Esophagus muscularis mucosa (tissue), 4 donors: ENCODE measurements at places on chromosomes 11 and 22.

- DNase-seq: peak; percentile 86
These were observed 17.1 kb downstream of the GRAP2 start for GRCh38 chr22:39917776-39918495.

DNA sequence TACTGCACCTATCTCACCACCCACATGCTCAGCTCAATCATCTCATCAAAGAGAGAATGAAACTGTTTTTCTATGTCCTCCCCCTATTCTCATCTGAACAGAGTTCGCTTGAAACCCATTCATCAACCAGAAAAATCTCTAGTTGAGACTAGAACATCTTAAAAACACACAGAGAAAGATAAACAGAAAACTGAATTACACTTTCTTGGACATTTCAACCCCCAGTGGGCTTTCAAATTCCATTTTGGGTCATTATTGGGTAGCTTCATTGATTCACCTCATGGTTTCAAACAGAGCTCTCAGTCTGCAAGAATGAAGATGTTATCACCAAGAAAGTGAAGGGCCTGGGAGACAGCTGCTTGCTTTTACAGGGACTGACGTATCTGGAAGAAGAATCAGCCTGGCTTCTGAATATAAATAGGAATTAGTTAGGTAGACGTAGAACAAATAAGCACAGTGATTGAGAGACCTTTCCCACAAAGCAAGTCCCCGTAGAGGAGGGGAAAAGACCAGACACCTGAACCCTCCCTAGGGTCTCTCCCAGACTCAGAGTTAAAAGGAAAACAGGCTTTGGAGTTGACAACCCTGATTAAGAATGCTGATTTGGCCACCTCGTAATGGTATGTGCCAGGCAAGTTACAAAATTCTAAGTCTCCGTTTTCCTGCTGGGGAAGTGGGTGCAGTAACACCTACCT lies 155.7 kb downstream of the BBOX1 start:
- DNase-seq: no peak

DNA sequence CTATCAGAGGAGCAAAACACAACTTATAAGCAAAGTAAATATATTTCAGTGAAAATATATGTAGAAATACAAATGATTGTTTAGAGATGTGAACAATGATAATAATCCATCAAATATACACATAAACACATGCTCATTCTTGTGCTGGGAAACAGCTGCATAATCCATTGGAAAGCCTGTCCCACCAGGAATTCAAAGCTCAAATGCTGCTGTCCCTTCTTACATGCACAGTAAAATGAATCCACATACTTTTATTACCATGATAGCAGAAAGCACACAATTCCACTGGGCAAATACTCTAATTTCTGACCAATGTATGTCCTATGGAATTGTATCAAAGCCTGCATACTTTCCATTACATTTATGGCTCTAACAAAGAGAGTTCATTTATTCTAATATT lies 44.5 kb downstream of the SOX6 start:
- DNase-seq: no peak

DNA sequence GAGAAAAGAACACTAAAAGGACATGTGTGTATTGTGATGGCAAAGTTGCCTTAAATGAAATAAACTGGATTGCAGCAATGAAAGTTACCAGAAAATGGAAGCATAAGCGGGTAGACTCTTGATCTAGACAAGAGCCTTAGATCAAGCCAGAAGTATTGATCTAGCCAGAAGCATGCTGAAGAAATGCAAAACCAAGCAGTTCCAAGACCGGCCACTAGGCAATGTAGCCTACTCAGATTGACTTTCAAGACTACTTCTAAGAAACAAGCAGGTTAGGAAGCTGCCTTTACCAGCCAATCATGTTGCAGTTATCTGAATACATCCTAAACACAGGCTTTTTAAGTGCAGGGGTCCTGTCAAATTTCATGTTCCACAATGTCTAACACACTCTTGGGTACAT lies 54.6 kb downstream of the KCNA4 start:
- DNase-seq: no peak

GRCh38 chr22:44544816-44545433 lies 46.9 kb upstream of the RTL6 start:
- no peak for DNase-seq

- no peak for DNase-seq
These were observed 73.7 kb downstream of the DGCR2 start for GRCh38 chr22:19048531-19048930.
